ENCODE measurements at places on chromosomes 2 and 18. TPM values are rescaled to one million over a fixed set of nuclear protein-coding genes. Genes with fewer than 3 reads are reported as not detected.

PSD4 gene
- polyA plus RNA-seq: 1.4 TPM

FAM161A gene
- polyA plus RNA-seq: 0.84 TPM

SEPTIN10 gene
- 99.4 TPM for polyA plus RNA-seq

PHLPP1 gene
- 3.6 TPM for polyA plus RNA-seq

DTNA gene
- polyA plus RNA-seq: 49.8 TPM

UGT1A5 gene
- polyA plus RNA-seq: not detected

PER2 gene
- polyA plus RNA-seq: 2.6 TPM

ANO7 gene
- polyA plus RNA-seq: 0.70 TPM

ALPI gene
- not detected for polyA plus RNA-seq

MAL gene
- polyA plus RNA-seq: not detected

ALK gene
- polyA plus RNA-seq: 0.01 TPM

GALR1 gene
- polyA plus RNA-seq: not detected

REG3A gene
- polyA plus RNA-seq: not detected

NLRC4 gene
- not detected for polyA plus RNA-seq

IL36G gene
- not detected for polyA plus RNA-seq

HSPE1 gene
- 147 TPM for polyA plus RNA-seq

EML6 gene
- 0.34 TPM for polyA plus RNA-seq

SOCS6 gene
- 34.1 TPM for polyA plus RNA-seq

IL1RL2 gene
- polyA plus RNA-seq: 0.66 TPM

SS18 gene
- polyA plus RNA-seq: 113 TPM

MEP1B gene
- polyA plus RNA-seq: not detected

EPAS1 gene
- polyA plus RNA-seq: 941 TPM

RNF144A gene
- 0.40 TPM for polyA plus RNA-seq

MPHOSPH10 gene
- polyA plus RNA-seq: 26.2 TPM

EFHD1 gene
- 0.09 TPM for polyA plus RNA-seq

NR4A2 gene
- polyA plus RNA-seq: 0.62 TPM

ANKRD30B gene
- polyA plus RNA-seq: not detected

GKN2 gene
- not detected for polyA plus RNA-seq

GPATCH11 gene
- polyA plus RNA-seq: 7.9 TPM

PSME4 gene
- 43.2 TPM for polyA plus RNA-seq

TANC1 gene
- 21.4 TPM for polyA plus RNA-seq

CABYR gene
- 6.5 TPM for polyA plus RNA-seq

SERPINB13 gene
- polyA plus RNA-seq: not detected

VRK2 gene
- 28.0 TPM for polyA plus RNA-seq

DNER gene
- 1.2 TPM for polyA plus RNA-seq

KCNS3 gene
- 2.8 TPM for polyA plus RNA-seq
